ENCODE measurements at places on chromosomes 11 and 22.

- no peak for DNase-seq
Observed at GRCh38 chr11:46237248-46238077, 40.0 kb upstream of the CREB3L1 start.

- no peak for DNase-seq
Observed at GRCh38 chr11:61799665-61800284, 7.1 kb downstream of the FEN1 start.

GRCh38 chr11:13222285-13222684 is 55.3 kb upstream of the BMAL1 start:
- DNase-seq = no peak

DNA sequence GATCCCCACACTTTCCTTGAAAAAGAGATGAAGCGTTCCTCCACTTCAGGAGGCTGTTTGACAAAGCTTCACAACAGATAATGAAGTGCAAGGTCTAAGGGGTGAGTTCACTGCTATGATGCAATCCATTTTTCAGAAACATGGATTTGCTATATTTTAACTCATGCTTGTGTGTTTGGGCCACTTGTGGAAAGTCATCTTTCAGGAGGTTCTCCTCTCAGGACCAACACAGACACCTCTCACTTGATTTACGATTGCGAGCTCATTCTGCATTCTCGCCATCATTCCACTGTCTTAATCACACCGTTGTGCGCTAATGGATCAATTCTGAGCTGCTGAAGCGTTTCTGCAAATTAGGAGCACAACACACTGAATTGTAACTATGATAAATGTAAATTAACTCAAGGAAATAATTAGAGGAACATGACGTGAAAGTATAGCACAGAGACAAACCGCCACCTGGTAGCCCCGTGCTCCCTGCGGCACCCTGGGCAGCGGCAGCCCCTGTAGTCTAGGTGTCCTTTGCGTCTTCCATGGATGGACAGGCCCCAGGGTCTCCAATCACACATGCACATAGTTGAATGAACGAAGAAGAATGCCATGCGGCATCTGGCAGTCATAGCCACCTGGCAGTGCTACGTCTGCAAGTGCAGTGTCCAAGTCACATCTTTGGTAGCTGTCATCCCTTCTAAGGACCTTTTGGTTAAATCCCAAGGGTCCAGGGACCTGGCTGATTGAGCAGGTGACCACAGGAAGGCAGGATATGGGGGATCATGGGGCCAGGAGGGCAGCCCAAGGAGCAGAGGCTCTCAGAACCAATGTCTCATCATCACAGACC is 28.1 kb upstream of the RTL6 start:
- no peak for DNase-seq

GRCh38 chr11:82815406-82815805 is 81.7 kb upstream of the FAM181B start:
- no peak for DNase-seq

Data from GM04503 (cell line).